ENCODE measurements at places on chromosomes 5 and 9. TPM values are rescaled to one million over a fixed set of nuclear protein-coding genes. Genes with fewer than 3 reads are reported as not detected.

The CDKN2B-AS1 gene
- not detected for total RNA-seq

The RBM22 gene
- total RNA-seq: 51.0 TPM

The NME5 gene
- total RNA-seq: not detected

The PCDHA5 gene
- total RNA-seq: 0.47 TPM

The EHMT1 gene
- total RNA-seq: 39.5 TPM

The CDH12 gene
- total RNA-seq: not detected
